Activated T-cell treated with anti-CD3 and anti-CD28 coated beads, Interleukin-2, amount 50 U/mL, for 24 hours (primary cell): ENCODE measurements at places on chromosomes 11 and 22.

GRCh38 chr22:20172141-20172613, 21.3 kb upstream of the CCDC188 start:
- no peak for DNase-seq

DNA sequence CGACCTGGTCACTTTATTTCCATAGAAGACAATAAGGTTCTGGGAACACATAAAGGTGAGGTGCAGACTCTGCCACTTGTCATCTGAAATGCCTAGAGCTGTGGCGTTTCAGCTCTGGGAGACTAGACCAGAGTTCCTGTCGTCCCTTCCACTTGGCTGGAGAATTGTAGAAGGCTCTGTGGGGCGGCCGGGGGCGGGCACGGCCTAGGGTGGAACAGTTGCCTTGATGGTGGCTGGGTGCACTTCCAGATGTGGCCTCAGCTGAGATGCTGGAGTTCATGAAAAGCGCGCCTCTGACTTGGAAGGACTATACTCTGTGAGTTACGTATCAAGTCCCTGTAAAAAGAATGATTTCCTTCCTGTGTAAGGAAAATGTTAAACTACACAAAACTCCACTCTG, 16.8 kb downstream of the TRMU start:
- DNase-seq = no peak

DNA sequence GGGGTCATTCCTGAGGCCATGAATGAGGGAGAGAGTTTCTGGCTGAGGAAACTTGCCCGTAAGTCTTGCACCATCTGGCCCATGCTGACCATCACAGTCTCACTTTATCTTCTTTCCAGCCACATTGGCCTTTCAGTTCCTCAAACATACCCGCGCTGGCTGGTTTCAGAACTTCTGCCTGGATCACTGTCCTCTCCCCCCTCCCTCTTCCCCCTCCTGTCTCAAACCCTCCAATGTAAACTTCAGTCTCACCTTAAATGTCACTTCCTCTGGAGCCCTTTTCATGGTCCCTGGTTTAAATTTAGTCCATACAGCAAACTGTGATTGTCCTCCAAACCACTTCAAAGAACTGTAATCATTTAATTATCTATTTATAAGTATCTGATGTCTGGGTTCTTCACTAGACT, 3.7 kb upstream of the TMEM109 start:
- no peak for DNase-seq

DNA sequence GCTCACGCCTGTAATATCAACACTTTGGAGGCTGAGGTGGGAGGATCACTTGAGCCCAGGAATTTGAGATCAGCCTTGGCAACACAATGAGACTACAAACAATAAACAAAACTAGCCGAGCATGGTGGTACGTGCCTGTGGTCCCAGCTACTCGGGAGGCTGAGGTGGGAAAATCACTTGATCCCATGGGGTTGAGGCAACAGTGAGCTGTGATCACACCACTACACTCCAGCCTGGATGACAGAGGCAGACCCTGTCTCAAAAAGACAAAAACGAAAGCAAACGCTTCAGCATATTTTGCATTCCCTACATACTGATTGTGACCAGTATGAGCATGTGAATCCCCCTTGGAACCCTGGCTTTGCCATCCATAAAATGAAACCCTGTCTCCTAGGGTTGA, 33.9 kb upstream of the MN1 start:
- DNase-seq = no peak

DNA sequence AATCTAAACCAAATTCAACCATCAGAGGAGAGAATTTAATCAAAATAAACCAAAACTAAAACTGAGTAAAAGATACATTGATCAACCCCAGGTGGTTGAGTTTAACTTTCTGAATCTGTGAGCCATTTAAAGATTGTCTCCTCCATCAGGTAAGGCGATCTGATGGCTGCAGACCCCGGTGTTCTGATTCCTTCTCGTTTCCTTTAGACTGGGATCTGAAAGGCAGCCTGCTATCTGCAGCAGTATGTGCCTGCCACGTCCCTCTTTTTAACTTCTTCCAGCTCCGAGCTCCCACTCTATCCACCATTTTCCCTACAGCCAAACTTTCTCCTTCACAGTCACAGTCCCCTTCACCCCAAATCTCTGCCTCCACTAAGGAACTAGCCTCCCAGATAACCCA, 66.1 kb upstream of the ARHGAP32 start:
- no peak for DNase-seq
